ENCODE measurements at places on chromosomes 2 and 18.

DNA sequence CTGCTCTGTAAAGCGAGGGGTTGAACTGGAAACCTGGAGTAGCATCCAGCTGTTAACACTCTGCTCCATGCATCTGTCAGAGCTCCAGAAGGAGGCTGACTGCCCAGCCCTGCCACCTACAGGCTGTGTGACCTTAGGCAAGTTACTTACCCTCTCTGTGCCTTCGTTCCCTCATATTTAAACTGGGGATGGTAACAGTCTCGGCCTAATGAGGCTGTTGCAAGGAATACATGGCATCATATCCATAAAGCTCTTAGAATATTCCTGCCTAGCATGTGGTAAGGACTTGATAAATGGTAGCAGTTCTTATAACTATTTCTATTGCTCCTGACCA, 80.6 kb downstream of the LRRFIP1 start:
- DNase-seq, result no peak

DNA sequence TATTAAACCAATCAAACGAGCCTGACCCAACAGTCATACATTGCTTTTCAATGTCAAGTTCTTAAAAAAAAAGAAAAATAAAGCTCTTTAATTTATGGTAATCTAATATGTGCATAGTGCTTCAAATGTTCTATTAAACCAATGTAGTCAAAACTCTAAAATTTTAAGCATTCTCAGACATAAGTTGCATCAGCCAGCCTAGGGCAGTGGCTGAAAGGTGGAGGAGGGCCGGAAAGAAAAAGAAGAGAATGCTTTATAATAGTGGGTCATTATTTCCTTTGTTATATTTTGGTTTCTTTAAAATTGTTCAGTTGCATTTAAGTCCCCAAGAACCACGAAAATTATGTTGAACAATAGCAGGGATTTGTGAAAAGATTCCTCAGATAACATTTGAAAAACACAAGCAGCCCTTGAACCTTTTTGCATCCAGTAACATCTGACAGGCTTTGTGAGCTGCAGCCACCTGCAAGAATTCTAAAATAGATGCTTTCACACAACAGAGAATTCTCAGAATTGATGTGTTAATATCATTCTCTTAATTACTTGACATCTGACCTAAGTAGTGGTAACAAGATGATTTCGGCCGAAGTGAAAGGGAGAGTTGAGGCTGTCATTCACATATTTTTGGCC, 252.1 kb downstream of the CDCA7 start:
- no peak for DNase-seq

- DNase-seq, result no peak
These were observed 4.4 kb upstream of the ACKR3 start for GRCh38 chr2:236565212-236565611.

- DNase-seq, result no peak
These were observed 234.5 kb downstream of the ANKRD36B start for GRCh38 chr2:97355176-97355575.

DNA sequence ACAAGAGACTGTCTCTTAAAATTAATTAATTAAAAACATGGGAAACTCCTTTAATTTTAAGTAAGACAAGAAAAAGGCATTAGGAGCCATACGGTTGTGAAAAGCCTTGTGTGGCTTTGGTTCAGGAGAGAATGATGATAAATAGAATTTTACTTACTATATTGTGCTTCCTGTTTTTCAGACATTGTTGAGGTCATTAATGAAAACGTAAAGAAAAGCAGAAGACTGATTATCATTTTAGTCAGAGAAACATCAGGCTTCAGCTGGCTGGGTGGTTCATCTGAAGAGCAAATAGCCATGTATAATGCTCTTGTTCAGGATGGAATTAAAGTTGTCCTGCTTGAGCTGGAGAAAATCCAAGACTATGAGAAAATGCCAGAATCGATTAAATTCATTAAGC, 10.7 kb upstream of the IL1RL2 start:
- DNase-seq, result no peak

GRCh38 chr2:59083075-59083828, 842.1 kb upstream of the FANCL start:
- DNase-seq, result no peak

DNA sequence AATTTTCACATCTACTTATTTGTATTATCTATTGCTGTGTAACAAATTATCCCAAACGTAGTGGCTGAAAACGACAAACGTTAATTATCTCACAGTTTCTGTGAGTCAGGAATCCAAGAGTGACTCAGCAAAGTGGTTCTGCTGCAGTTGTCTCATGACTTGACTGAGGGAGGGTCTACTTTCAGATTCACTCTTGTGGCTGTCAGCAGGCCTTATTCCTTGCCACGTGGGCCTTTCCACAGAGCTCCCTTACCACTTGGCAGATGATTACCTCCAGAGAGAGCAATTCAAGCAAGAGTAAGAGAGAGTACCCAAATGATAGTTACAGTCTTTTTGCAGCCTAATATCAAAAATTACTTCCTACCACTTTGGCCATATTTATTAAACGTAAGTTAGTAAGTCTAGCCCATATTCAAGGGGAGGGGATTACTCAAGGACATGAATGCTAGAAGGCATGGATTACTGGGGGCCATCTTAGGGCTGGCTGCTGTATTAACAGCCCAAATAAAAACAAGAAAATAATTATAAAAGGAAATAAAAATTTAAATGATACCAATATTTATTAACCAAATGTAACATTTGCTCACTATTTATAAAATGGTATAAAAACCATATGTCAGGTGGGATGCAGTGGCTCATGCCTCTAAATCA, 48.7 kb upstream of the NBEAL1 start:
- DNase-seq, result no peak

DNA sequence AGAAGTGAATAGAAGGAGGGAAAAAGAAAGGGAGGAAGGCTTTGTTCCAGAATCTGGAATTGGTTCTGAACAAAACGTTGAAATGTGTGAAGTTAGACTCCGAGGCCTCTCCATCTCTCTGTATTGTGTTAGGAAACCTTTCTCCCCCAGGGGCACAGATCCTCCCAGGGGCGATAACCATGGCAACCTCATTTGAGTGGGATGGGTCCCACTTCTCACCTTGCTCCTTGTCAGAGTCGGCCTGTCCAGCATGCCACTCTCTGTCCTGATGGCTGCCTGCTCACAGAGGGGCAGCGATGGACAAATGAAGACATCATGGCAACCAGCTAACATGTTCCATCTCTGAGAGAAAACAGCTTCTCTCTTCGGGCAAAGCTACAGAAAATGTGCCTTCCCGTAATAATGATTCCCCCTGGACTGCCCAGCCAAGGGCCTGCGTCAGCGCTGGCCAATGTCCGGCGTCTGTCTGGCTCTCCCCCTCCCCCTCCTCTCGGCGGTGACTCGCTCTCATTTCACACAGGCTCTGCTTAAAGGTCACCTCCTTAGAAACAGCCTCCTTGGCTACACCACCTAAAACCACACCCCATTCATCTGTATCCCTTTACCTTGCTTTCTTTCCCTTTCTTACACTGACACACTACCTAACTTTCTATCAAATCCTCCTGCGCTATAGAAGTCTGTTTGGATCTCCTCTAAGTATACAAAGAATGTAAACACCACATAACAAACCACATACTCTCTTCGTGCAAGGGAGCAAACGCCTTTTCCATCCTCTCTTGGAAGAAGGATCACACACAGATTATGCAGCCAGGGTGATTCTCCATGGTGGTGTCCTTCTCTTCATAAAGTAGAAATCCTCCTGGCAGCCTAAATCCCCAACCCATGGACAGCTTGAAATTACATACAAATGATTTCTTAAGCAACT, 32.1 kb upstream of the TTC39C start:
- DNase-seq, result no peak

GRCh38 chr2:55923091-55923981, at the start of gene EFEMP1:
EFEMP1 (minus strand) TSS chr2:55923782; CDS start chr2:55922440, 1,342 bp downstream.
- DNase-seq, result no peak

DNA sequence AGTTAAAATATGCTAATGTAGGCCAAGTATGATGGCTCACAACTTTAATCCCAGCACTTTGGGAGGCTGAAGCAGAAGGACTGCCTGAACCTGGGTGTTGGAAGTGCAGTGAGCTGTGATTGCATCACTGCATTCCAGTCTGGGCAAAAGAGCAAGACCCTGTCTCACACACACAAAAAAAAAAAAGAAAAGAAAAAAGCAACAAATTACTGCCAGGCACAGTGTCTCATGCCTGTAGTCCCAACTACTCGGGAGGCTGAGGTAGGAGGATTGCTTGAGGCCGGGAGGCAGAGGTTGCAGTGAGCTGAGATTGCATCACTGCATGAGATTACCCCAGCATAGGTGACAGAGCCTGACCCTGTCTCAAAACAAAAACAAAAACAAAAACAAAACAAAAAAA, 110.6 kb downstream of the PRELID3A start:
- DNase-seq, result no peak

DNA sequence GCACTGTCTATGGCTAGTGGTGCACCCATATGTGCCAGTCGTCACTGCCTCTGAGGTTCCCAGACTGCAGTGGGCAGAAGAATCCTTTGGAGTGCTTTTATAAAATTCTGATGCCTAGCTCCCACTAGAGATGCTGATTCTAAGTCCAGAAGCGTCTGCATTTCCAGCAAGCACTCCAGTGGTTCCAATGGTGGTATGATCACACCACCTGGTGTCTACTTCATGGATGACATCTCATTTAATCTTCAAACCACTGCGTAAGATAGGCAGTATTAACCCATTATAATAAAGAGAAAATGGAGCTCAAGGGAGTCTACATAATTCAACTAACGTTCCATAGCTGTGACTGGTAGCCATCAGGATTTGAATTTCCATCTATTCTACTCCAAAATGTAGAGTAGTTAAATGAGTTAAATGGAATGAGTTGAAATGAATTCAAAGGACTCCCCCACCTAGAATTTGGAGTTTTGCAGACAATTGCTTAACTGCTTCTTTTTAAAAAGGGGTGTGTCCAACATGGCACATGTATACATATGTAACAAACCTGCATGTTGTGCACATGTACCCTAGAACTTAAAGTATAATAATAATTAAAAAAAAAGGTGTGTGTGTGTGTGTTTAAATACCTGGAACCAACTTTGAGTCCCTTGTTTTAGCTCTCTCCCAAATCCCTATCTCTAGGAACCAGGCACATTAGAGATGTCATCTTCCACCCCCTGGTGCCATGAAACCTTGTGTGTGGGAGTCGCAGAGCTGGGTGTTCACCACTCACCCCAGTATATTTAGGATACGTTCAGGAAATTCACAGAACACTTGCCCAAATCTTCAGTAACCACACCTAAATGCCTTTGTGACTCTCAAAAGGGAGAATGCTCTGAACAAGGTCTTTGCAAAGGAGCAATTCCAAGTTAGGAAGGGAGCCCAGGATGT, 14.1 kb downstream of the LAMA3 start:
- no peak for DNase-seq

DNA sequence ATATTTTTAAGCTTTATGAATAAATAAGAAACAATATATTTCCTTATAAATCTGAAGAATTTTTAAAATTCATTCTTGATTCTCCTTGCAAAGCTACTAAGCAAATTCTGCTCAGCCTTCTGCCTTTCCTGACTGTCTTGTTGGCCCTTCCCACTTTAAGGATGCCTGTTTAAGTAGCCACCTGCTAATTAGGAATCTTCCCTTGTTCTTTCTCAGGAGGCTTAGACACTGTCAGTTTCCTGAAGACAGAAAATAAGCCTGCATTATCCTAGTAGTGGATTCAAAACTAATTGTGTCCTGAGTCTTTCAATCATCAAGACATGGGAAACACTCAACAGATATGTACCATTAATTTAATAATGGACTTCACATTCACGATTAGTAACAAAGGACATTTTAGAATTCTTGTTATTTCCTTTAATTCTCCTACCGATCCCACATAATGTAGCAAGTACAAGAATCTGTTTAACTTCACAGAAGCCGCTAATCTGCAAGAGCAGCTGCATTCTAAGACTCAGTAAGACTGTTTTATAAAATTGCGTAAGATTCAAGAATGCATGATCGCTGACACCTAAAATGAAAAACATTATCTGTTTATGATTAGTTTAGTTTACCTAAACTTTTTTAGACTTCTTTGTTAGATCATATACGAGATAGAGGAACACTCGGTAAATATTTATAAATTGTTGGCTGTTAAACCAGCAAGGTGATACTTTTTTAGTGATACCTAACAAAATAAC, 445.4 kb upstream of the DSEL start:
- no peak for DNase-seq

GRCh38 chr2:167478196-167478595, 589.9 kb downstream of the XIRP2 start:
- no peak for DNase-seq

GRCh38 chr2:164599954-164600589, 21.2 kb downstream of the GRB14 start:
- DNase-seq, result no peak

DNA sequence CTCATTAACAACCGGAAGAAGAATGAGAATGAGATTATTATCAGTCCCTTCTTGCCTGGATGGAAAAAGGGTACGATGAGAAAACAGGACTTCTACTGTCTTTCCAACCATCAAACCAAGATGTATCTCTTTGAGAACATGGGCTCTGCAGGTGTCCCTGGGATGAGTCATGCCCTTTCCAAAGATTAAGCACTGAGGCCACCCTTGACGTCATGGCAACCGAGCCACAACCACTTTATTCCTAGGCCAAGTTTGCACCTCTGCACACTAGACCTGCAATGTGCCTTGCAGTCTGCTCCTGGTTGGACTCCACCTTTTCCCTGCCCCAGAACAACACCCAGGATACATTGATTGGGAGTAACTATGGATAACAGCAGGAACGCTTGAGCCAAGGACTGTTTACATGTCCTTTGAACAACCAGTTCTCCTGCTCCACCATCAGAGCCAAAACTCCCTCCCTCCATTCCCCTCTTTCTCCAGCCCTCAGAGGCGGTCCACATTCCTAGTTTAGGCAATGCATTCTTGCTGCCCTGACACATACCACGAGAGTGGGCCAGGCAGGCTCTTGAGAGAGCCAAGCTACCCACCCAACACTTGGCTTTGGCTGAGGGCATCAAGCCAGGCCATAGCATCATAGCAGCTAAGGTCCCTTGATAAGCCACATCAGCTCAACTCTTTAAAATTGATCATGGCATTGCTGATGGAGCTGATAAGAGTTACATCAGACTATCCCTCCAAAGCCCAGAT, 310.7 kb downstream of the TNS1 start:
- no peak for DNase-seq

DNA sequence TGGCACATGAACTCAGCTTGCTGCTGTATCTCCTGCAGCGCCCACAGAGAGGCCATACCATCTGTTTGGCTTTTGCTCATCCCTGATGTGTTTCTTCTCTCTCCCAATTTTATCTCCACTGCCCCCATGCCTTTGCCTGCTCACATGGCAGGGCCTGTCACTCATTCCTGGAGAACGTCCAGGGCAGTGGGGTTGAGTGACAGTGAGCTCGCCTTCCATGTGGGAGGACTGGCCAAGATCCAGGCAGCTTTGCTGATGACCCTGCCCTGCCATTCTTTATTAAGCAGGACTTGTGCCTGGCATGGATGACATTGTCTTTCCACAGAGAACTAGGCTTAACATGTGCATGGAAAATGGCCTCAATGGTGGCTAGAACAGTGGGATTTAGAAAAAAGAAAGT, 230.5 kb upstream of the THSD7B start:
- no peak for DNase-seq

GRCh38 chr18:3424280-3424890, 25.6 kb upstream of the TGIF1 start:
- DNase-seq, result no peak

DNA sequence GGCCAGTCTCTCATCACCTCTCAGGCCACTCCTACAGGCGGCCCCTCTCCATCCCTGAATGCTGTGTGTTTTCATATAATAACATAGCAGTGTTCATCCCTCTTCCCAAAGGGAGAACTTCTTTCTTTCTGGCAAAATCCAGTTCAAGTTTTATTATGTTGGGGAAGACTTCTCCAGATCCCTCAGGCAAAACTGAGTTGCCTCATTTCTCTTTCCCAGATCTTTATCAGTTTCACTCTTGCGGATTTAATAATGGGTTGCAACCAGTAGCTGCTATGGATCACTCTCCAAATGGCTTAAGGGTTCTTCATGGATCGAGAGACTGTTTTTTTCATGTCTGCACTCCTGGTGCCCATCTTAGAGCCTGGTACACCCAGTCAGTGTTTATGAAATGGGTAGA, 129.9 kb downstream of the FHOD3 start:
- no peak for DNase-seq

Data from stimulated activated CD8-positive, alpha-beta memory T cell treated with anti-CD3 and anti-CD28 coated beads, Interleukin-2, amount 100 ng/mL, for 1 hour (primary cell).